T-helper 17 cell (primary cell): ENCODE measurements at places on chromosomes 1 and 21. TPM values are rescaled to one million over a fixed set of nuclear protein-coding genes. Genes with fewer than 3 reads are reported as not detected.

DNA sequence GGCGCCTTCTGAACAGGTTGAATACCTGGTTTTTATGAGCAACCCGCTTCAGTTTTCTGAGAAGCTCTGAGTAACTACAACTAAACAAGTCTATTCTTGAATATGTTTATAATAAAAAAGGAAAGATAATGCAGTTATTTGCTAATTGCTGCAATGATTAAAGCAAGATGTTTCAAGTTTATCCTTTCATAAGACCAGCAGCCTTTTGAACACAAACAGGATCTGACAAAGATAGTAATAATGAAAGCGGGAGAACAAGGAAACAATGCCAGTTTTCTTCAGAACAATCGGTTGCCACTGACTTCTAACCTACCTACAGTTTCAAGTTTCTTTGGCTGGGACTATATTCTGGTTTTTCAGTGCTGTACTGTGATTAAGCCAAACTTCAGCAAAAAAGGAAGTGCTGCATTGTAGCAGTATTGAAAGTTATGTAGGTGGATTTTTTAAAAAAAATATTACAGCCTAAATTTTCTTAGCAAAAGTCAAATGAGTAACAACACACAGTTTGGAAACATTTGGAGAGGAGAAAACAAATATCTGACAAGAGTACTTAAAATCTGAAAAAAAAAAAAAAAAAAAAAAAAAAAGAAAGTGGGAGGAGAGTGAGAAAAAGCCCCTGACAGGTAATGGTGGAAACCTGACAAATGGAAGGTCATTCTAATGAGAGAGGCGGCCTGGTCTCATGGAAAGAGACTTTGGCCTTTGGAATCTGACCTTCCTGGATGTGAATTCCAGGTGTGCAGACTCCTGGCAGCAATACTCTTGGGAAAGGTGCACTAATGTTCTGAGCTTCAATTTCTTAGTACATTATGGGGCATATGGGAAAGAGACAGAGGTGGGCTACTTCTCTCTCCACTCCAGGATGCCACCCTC, 11.4 kb downstream of the KCNJ15 start:
- H3K36me3 ChIP-seq, result no peaks in the 10 kb centered on the region
- peaks cover 18% of the 10 kb centered on the region for H3K27me3 ChIP-seq
- H3K27ac ChIP-seq, result no peak overlapping the region
- no peak for DNase-seq

GRCh38 chr21:23887725-23888306, 1719.5 kb downstream of the MRPL39 start:
- no peak for DNase-seq
- peaks cover 8% of the 10 kb centered on the region for H3K4me1 ChIP-seq
- H3K4me3 ChIP-seq, result peak overlapping the region; percentile 85
- no peaks in the 10 kb centered on the region for H3K36me3 ChIP-seq

DNA sequence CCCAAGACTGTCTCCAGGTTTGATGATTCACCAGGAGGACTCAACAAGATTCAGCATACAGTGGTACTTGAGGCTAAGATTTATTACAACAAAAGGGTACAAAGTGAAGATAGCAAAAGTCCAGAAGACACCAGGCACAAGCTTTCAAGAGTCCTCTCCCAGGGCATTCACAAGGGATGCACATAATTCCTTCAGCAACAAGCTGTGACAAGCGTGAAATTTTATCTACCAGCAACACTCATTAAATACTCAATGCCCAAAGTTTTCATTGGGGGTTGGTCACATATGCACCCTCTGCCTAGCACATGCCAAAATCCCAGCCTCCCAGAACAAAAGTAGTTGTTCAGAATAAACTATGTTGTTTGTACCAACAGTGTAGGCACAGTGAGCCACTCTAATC, 62.3 kb downstream of the PRKACB start:
- H3K27me3 ChIP-seq, result no peaks in the 10 kb centered on the region
- no peak for DNase-seq
- peaks cover 3% of the 10 kb centered on the region for H3K4me1 ChIP-seq
- H3K4me3 ChIP-seq, result no peak overlapping the region

DNA sequence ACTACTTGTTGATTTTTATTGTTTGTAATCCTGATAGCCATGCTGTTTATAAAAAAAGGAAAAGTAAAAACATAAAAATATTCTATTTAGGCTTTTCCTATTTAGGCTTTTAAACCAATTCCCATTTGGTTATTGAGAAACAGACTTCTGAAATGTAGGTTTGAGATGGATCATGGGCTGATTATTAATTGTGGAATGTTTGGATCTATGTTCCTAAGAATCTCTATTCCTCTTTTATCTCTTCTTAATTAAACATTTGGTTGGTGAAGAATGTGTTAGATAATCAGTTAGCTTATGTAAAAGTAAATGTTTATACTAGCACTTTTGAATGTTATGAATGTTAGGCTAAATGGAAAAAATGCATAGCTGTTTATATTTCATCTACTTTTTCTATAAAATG, 97.4 kb downstream of the ATF6 start:
- H3K4me1 ChIP-seq, result no peaks in the 10 kb centered on the region
- H3K27ac ChIP-seq, result no peak overlapping the region
- H3K27me3 ChIP-seq, result no peaks in the 10 kb centered on the region
- DNase-seq, result no peak
- no peak overlapping the region for H3K4me3 ChIP-seq

DNA sequence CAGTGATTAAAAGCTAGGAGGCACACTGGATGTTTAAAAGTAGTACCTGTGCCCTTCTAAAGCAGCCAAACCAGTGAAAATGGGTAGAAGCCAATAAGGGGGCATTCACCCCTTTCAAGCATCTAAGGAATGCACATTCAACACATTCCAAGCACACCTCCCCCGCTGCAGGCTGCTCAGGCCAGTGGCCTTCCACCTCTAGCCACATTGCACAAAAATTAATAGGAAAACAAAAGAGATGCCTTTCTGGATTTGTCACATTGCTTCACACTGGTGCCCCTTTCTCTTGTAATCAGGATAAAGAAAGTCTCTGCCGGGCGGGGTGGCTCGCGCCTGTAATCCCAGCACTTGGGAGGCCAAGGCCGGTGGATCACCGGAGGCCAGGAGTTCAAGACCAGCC, 834.0 kb downstream of the USP25 start:
- no peaks in the 10 kb centered on the region for H3K36me3 ChIP-seq
- no peak overlapping the region for H3K27ac ChIP-seq
- H3K4me1 ChIP-seq, result no peaks in the 10 kb centered on the region
- no peaks in the 10 kb centered on the region for H3K27me3 ChIP-seq
- no peak overlapping the region for H3K4me3 ChIP-seq
- no peak for DNase-seq

The CATSPERE gene
- total RNA-seq, result 0.18 TPM

- no peaks in the 10 kb centered on the region for H3K27me3 ChIP-seq
- no peak overlapping the region for H3K27ac ChIP-seq
- no peak for DNase-seq
- no peak overlapping the region for H3K4me3 ChIP-seq
- peaks cover 10% of the 10 kb centered on the region for H3K36me3 ChIP-seq
- H3K4me1 ChIP-seq, result peaks cover 22% of the 10 kb centered on the region
Measured at GRCh38 chr1:197692965-197693364, 82.3 kb downstream of the DENND1B start.

DNA sequence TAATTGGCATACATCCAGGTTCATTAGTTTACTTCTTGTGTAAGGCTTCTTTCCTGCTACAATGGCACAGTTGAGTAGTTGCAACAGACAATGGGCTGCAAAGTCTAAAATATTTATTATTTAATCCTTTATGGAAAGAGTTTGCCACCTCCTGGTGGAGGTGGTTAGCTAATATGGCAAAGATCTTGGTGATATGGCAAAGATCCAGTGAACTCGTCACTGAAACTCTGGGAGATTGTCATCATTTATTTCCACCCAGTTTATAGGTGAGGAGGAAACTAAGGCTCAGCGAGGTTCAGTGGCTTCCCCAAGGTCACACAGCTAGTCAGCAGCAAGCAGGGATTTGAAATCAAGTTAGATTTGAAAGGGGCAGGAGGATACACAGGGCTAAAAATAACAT, 16.1 kb upstream of the IFFO2 start:
- H3K4me1 ChIP-seq, result peaks cover 8% of the 10 kb centered on the region
- no peak overlapping the region for H3K4me3 ChIP-seq
- H3K36me3 ChIP-seq, result no peaks in the 10 kb centered on the region

The ANGPTL1 gene
- not detected for total RNA-seq

The SPRR2D gene
- not detected for total RNA-seq

DNA sequence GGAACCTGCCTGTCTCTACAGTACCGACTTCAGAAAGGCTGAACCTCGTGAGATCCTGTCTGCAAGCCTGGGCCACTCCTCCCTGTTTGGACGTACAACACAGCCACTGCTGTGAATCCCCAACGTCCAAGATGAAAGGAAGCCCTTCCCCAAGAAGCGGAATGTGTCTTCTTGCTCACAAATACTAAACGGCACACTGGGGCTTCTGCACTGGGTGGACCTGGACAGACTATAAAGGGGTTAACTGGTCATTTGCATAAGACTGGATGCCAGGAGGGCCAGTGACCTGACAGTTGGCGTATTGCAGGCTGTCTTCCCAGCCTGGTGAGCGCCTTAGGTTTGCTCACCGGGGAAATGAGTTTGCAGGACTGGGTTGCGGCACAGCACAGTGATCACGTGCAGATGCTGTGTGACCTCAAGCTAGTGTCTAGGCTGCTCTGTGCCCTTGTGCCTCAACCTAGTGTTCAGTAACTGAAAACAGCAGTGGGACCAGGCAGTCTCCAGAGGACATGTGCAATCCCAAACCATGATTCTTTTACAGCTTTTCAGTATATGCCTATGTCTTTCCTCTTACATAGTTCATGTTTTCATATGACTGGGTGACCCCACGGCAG, 19.5 kb upstream of the AJAP1 start:
- H3K27me3 ChIP-seq, result peaks cover 28% of the 10 kb centered on the region
- no peak overlapping the region for H3K4me3 ChIP-seq
- no peak overlapping the region for H3K27ac ChIP-seq
- H3K36me3 ChIP-seq, result no peaks in the 10 kb centered on the region
- no peak for DNase-seq
